ENCODE measurements at places on chromosomes 6 and 20.
A peak's percentile ranks its signal among the peaks of the same experiment; 100 is the strongest.

GRCh38 chr20:44393608-44394451 lies 38.3 kb downstream of the HNF4A start:
- DNase-seq = no peak

GRCh38 chr6:136225496-136225895 lies 24.6 kb downstream of the MTFR2 start:
- DNase-seq = no peak

GRCh38 chr6:85124472-85125354 lies 325.2 kb upstream of the NT5E start:
- DNase-seq = peak; percentile 34

DNA sequence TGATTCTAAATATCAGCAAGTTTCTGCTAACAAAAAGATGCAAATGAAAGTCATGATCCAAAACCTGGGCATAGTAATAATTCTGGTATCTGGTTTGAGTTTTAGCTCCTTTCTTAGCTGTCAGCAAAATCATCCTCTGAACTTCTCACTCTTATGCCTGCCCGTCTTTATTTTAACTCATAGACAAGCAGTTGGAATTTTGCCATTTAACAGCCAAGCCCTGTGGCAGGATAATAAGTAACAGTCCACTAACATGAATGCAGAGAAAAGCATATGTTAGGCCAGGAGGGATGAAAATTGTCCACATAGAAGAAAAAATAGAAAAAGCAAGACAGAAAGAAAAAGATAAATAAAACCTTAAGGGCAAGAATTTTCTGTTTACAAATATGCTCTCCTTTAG lies 170.0 kb upstream of the LAMA2 start:
- DNase-seq = no peak

DNA sequence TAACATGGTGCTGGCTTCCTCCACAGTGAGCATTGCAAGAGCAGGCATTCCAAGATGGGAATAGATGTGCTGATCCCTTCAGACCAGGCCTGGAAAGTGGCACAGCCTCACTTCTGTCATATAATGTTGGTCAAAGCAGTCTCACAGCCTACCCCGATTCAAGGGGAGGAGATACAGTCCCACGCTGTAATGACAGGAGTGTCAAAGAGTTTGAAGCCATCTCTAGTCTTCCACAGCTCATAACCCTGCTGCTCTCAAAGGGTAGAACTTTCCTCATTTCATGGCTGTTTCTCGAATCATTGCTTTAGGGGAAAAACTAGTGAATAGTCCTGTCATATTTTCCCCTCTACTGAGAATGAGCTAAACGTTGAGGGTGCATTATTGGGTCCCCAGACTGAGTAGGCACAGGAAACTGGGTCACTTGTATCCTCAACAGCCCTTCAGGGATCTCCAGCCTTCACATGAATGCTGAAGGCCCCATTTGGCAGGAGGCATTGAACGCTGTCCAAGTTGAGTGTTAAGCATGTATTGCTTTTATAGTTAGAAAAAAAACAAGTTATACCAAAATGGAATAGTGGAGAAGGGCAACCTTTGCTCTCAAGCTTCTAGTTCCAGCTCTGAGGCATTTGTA lies 27.3 kb downstream of the DTD1 start:
- no peak for DNase-seq

DNA sequence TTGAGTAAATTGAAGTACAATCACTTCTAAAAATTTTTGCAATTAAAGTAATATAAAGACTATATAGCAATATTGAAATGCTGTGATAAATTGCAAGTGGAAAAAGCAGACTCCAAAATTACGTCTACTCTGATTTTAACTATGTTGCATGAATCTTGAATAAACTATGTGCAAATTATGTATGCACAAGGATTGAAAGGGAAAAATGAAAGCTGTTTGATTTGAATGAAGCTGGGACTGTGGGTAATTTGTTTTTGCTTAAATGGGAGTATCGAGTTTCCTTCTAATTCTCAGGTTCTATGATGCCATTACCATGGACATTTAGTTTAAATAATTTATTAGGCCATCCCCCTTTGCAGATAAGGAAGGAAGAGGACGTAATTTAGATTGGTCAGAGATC lies 198.7 kb upstream of the MYLIP start:
- no peak for DNase-seq

DNA sequence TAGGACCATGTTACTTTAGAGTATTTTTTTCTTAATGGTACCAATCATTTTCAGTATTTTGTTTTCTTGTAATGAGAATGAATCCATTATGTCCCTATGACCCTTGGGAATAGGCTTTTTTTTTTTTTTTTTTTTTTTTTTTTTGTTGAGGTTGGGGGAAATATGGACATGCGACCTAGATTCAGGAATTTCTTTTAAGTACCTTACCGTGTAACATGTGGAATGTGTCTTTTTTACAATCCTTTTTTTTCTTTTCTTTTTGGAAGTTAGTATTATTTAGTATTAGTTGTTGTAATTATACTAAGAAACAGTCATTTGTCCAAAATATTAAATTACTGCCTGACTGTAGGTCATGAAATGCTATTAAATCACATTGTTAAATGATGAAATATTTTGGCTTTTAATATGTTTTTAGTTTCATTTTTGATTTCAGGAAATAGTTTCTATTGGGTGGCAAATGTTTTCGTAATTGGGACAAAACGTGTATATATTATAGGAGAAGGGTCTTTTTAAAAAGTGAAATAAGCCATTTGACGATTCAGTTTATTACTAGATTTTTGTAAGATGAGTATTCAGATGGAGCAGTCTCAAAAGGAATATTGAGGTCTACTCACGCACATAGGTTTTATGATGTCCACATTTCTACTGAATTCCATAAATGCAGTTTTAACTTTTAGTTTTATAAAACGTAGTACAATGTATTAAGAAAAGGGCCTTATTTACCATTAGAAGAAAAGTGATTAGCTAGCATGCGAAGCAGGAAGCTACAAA lies 4.9 kb downstream of the ARID1B start:
- DNase-seq = no peak

DNA sequence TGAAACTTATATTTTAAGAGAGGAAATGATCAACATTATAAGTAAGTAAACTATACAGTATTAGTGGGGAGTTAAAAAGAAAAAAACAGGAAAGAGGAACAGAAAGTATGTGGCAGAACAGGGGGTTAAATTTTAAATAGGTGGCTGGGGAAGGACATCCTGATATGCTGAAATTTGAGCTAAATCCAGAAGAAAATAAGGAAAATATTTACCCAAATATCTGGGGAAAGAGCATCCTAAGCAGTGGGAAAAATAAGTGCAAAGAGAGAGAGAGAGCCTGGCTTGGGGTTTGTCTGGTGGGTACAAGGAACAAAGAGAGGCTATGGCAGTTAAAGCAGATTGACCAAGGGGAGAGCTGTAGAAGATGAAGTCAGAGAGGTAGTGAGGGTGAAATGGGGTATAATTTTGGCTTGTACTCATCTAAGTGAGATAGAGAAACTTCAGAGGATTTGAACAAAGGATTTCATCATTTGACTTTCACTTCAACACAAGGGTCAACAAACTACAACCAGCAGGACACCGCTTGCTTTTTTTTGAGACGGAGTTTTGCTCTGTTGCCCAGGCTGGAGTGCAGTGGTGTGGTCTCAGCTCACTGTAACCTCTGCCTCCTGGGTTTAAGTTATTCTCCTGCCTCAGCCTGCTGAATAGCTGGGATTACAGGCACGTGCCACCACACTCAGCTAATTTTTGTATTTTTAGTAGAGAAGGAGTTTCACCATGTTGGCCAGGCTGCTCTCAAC lies 328.4 kb upstream of the CNR1 start:
- DNase-seq = no peak

DNA sequence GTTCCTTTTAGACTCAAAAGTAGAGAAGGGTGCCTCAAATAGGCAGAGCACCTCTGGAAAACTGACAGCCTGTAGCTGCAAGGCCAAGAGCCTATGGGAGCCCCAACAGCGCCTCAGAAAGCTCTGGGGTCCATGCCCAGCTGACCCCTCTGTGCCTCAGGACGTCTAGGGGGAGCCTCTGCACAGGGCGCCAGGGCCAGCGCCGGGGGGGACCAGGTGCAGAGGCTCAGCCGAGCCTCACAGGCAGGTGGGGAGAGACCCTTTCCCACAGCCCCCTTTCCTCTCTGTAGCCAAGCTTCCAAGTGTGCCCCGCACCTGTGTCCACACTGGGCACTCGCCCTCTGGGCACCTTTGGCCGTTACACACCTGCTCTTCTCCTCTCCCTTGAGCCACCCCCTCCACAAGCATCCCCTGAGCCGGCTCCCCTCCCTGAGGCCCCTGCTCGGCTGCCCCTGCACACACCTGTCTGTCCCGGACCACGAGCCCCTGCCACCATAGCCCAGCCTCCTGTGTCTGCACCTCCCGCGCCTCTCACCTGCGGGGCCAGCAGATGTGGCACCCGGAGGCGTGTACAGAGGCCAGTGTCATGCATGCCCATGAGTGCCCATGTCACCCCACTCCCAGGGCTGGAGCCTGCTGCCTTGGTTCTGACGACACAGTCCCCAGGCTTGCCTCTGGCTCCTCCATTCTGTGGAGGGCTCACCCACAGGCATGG lies 53.2 kb downstream of the GINS1 start:
- DNase-seq = no peak

DNA sequence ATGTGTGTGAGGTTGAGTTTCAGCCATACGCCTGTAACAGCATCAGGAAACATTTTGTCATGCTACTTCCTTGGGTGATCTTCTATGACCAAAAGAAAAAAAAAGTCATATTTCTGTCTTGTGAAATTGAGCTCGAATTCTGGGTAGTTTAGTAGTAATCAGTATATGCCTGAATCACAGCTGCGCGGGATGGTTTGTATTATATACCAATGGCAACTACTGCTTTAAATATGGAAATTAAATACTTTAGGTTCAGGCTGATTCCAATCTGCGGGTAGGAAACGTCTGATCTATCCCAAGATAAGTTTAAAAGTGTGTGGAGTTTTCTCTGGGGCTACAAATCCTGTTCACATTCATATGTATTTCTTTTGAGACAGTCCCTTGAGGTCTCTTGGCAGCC lies 115.6 kb upstream of the FERMT1 start:
- DNase-seq = no peak

DNA sequence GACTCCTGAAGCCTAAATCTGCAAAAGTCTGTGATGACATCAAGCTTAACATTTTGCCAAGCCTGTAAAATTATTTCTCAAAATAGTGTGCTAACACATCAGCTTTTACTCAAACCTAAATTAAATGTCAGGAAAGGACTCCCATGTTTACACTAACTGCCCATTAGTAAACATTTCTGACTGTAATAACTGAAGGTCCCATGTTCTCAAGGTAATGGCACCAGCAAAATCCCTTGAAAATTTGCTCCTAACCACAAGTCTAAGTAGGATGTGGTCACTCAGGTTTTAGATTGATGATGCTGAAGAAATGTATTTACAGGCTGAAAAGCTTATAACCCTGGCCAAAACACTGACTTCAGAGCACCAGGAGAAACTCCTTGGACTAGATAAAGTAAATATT lies 33.0 kb downstream of the BACH2 start:
- no peak for DNase-seq

GRCh38 chr6:43843669-43844171 lies 73.7 kb downstream of the VEGFA start:
- DNase-seq = no peak

DNA sequence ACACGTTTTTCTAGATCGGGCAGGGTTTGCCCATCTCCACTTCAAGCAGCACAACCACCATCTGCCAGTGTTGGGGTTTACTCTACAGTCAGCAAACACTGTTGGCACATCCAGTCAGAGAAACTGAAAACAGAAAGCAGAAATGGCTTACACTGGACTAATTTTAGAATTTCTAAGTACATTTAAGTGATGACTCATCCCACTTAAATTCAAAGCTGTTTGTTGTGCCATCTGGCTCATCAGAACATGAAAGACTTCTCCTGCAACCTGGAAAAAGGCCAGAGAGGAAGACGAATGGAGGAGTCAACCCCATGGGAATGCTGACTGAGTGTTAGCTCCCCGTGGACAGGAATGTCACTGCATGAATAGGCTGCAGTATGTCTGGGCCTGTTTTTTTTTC lies 21.8 kb downstream of the FAM209B start:
- peak; percentile 92 for DNase-seq

DNA sequence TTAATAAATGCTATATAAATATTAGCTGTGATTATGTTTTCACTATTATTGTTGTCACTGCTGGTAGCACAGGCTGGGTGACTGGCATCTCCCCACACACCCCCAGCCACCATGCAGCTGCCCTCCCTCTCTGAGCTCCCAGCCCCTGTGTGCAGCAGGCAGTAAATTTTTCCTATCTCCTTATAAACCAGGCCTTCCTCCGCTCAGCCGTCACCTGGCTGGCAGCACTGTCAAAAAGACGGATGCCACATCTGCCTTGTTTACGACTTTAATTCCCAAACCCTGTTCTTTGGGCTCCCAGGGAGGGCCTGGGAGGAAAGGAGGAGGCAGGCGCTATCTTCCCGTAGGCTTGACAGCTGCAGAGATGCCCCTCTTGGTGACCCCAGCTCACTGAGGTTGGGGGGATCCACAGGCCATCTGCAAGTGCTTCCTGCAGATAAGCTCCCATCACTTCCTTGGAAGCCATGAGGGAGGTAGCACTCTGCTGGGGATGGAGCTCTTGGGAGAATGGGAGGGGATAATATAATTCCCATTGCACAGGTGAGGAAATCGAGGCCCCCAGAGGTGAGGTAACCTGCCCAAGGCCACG lies 94.5 kb downstream of the GRM4 start:
- DNase-seq = no peak

DNA sequence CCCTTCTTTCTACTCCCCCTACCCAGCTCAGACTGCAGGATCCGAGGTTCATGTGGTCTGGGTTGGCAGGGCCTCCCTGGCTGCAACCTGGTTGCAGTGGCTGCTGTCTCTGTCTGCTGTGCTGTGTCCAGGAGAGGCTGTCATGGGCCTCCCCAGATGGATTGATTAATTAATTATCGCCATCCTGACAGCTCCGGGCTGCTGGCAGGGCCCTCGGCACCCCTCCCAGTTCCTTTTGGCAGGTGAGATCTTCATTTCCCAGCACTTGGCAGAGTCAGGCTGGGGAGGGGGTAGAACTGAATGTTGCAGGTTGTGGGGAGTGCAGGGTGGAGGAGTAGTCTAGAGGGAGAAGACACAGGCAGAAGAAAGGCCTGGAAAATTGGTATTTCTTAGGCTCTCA lies 56.7 kb upstream of the ZFAND3 start:
- DNase-seq = no peak

DNA sequence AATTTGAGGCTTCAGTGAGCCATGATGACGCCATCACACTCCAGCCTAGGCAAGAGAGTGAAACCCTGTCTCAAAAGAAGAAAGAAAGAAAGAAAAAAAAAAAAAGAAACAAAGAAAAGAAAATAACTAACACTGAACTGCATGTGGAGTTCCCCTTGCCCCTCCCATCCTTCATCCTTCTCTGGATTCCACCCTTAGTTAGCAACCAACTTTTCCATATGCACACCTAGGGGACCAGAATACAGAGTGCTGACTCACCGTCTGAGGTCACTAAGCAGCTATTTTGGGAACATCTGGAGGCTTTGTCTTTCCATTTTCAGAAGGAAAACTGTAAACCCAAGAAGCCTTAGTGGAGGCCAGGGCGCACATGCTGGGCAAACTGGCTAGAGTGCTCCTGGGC lies 257.4 kb downstream of the MAFB start:
- no peak for DNase-seq

DNA sequence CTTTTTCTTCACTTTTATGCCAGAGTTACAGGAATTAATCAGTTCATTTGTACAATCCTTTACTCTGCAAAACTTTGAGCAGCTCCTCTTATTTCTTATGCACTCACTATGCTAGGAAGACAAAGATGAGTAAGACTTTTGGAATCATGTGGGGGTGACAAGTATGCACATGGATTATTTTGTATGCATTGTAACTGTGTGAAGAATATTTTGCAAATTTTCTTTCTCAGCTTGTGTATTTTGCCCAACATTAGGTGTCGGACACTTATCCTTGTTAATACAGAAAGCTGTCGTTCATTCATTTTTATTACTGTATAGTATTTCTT lies 88.6 kb downstream of the PPP1R14C start:
- DNase-seq = peak; percentile 21

- DNase-seq = no peak
Observed at GRCh38 chr6:158367816-158368215, 55.6 kb downstream of the TULP4 start.
